Activated CD8-positive, alpha-beta memory T cell treated with anti-CD3 and anti-CD28 coated beads for 1 hour (primary cell): ENCODE measurements at places on chromosomes 2 and 18.

- DNase-seq, result no peak
These were observed 265.9 kb upstream of the PXDN start for GRCh38 chr2:2010251-2010650.

GRCh38 chr2:43559391-43560230 lies 36.2 kb downstream of the THADA start:
- DNase-seq, result no peak

DNA sequence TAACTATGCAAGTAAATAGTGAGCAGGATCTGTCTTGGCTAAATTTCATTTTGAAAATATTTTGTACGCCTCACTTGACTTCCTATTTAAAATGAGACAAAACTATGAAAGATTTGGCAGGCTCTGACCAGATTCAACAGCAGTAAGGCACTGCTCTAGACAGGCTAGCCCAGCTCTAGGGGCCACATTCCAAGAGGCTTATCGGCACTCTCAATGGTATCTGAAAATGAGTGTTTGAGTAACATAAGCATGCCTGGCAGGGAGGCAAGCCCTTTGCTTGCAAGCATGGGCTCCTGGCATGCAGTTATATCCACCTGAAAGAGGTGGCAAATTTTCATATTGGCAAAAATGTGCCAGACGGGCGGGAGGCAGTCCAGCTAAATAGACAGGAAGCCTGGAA lies 10.5 kb downstream of the CAPN13 start:
- no peak for DNase-seq

- DNase-seq, result no peak
These were observed 46.0 kb upstream of the RIT2 start for GRCh38 chr18:43161528-43161927.

GRCh38 chr2:158677542-158677941 lies 117.6 kb upstream of the DAPL1 start:
- no peak for DNase-seq

- no peak for DNase-seq
These were observed 100.2 kb upstream of the FOSL2 start for GRCh38 chr2:28292491-28292890.

DNA sequence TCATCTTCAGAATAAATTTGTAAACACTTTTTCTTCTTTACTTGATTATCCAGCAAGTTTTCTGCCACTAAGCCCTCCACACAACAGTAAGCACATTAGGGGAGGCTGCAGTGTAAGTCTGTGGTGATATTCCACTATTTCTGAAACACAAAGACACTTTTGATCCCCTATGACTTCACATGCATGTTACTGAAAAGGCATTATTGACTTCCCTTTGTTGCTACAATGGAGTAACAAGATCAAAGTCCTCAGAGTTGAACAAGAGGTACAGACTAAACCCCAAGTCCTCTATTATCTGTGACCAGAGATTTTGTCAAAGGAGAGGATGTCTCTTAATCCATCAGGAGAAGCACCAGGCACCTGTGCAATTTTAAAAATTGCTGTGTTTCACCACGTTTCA lies 157.9 kb downstream of the CD226 start:
- DNase-seq, result no peak

DNA sequence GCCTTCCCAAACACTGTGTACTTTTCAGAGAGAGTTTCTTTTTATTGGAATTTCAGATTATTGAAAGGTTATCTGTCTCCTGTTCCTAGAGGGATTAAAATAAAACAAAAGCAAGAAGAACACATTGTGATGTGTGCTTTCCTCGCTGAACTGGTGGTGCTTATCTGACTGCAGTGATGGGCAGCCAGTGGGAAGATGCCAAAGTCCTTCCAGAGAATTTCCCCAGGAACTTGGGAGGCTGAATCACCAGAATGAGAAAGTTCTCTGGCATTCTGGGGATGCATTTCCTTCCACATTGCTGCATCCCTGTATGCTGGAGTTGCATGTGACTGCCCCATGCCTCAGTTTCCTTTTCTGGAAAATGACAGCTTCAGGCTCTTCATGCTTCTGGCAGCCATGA lies 53.9 kb upstream of the SEC11C start:
- no peak for DNase-seq

DNA sequence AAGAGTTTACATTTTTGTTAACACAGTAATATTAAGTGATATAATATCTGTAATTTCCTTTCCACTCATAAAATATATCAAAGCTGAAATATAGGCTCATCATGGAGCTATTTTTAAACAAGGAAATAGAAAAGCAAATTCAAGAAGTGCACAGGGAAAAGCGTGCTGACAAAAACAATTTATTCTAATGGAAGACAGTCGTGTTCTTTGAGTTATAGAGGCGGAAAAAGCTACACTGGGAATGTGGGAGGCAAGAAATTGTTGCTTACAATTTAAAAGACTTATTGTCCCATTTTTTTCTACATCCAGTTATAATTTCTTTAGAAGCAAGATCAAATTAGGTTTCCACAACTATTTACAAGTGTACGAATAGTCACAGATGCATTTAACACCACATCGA lies 3.2 kb upstream of the TTN start:
- no peak for DNase-seq

DNA sequence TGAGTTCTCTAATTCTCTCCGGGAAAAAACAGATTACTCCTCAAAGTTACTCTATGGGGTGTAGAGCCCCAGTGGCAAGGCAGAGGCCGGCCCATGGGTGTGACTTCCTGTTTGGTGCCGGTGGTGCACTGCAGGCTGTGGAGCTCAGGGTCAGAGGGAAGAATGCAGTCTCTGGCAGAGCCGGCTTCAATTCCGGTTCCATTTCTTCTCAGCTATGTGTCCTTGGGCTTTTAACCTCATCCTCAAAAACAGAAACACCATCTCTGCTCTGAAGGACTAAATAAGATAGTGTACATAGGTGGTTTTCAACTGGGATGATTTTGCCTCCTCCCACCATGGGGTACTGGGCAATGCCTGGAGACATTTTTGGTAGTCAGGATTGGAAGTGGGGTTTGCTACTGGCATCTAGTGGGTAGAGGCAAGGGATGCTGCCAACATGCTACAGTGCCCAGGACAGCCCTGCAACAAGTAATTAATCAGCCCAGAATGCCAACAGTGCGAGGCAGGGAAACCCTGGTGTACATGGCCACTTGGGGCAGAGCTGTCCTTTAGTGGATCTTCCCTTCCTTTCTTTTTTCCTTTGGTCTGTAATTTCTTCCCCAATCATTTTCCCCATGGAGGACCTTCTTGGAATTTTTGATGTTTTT lies 81.2 kb downstream of the INSIG2 start:
- no peak for DNase-seq

DNA sequence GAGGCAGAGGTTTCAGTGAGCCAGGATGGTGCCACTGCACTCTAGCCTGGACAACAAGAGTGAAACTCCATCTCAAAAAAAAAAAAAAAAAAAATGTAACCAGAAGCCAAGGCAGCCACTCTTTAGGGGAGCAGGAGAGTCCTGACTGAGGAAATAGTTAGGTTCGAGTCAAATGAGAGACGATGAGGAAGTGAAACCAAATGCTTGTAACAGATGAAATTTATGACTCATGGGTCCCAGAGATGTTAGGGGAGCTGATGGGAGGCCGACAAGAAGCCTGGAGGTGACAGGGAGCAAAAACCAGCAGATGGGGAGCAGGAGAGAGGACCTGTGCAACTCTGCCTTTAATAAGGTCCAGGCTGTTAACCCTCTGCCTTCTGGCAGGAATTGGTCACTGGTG lies 756.1 kb upstream of the DDX18 start:
- DNase-seq, result no peak

DNA sequence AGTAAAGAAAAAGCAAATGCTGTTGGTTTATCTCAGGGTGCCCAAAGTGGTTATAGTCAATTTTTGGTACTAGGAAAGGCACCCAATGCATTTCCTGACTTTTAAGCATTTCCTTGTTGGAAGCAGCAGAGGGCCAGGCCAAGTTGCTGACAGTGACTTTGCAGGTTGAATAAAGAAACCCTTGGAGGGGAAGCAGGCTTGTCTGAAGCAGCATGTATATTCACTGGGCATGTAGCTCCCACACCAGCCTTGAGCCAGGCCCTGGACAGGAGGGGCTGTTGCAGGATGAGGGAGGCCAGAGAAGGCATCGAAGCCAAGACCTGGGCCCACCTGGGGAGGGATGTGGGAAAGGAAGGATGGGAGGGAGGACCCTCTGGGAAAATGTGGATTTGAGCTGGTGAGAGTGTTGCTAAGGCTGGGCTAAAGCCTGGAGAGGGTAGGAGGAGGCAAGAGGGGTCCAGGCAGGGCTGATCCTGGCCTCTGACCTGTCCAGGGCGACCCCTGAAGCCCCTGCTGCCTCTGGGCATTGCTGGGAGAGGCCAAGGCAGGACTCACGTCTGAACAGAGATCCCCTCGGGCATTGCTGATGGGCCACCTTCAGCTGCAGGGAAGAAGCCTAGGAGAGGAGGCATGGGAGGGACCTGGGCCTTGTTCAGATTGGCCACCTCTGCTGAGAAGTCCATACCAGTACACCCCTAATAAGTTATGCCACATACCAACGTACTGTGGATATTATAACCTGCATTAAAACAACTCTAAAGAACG lies 79.6 kb downstream of the STPG4 start:
- no peak for DNase-seq

GRCh38 chr2:86821306-86821705 lies 30.6 kb upstream of the CD8A start:
- DNase-seq, result no peak

- no peak for DNase-seq
These were observed 31.3 kb upstream of the CDCA7 start for GRCh38 chr2:173323371-173323770.

DNA sequence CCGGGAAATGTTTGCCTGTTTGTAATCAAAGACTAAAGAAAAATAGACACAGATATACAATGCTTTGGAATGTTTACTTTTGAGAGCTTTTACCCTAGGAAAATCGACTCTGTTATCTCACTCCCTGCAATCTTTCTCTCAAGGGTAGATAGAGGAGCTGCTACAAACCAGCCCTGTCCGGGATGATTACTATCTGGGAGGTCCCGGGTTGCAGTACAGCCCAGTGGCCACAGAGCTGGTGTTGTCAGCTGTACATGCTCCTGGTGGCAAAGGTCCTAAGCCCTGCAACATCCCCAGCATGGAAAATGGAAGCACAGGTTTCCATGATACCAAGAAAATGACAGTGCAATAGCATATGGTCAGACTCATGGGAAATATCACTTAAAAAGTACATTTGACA lies 570.5 kb upstream of the SOX11 start:
- no peak for DNase-seq

- DNase-seq, result no peak
These were observed 154.5 kb downstream of the CLIP4 start for GRCh38 chr2:29269765-29270109.

- DNase-seq, result no peak
These were observed 204.8 kb upstream of the KYNU start for GRCh38 chr2:142672698-142673097.

DNA sequence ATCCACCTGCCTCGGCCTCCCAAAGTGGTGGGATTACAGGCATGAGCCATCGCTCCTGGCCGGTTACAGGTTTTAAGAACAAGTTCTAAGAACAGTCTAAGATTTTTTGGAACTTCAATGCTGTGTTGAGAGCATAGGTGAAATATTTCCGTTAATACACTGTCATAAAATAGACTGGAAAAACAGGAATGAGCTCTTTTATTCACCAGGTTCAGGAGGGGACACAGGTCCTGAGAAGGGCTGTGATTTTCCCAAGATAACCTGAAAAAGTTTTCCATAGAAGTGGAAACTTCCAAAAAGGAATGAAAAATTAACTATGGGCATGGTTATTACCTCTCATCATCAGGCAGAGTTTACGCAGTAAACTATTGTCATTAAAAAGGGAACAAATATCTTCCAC lies 97.6 kb upstream of the TMEM178A start:
- DNase-seq, result no peak

DNA sequence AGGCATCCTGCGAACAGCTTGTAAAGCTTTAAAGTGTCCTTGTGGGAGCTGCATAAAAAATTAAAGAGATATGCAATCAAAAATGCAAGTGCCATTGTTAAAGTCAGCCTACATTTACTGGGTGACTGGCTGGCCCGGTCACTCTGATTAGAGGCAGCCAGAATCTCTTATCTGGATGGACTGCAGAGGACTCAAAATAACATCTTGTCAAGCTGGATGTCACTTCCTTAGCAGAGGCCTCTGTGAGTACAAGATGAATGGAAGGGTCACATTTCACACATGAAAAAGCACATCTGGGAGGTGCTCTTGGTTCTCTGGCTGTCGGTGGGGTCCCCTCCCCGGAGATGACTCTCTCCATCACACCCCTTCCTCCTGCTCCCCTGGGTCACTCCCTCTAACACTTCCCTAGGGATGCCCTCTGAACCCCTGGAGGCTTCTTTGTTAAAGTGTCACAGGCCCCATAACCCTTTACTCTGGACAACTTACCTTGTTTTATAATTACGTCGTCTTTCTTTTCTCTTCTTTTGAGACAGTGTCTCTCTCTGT lies 122.1 kb downstream of the SH3BP4 start:
- DNase-seq, result no peak

GRCh38 chr2:68475110-68475509 lies 7.7 kb downstream of the APLF start:
- no peak for DNase-seq

GRCh38 chr2:54984476-54984875 lies 65.8 kb downstream of the RTN4 start:
- DNase-seq, result no peak

DNA sequence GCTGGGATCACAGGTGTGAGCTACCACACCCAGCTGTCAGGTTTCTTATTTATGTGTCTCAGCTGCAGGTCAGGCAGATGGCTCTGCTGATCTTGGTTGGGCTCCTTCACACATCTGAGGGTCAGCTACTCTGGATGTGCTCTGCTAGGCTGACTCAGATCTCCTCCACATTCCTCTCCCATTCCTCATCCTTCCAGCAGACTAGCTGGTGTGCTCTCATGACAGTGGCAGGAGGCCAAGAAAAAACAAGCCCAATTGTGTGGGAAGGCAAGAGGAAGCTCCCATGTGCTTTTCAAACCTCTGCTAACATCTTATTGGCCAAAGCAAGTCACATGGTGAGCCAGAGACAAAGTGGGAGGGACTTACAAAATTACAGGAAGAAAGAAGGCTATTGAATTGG lies 11.7 kb upstream of the MSH6 start:
- no peak for DNase-seq

GRCh38 chr2:142873831-142874287 lies 3.6 kb upstream of the KYNU start:
- DNase-seq, result no peak

DNA sequence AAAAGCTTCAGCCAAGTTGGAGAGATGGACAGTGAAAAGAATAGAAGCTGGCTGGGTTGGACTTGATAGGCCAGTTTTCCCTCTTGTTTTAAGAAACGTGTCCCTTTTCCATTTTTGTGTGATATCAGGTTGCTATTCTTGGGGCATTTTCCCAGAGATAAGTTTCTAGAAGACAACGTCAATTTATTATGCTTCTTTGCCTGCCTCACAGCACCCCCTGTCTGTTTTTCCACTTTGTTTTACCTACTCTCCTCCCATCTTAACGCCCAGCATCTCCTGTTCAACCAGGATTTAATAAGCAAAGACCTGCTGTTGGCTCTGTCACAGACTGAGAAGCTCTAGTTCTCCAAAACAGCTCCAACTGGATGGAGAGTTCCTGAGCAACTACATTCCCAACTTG lies 317.8 kb upstream of the ZNF521 start:
- no peak for DNase-seq
